ENCODE measurements at places on chromosomes 5 and 9.

GRCh38 chr5:57416278-57416994, 66.2 kb downstream of the ACTBL2 start:
- DNase-seq, result peak; percentile 75

DNA sequence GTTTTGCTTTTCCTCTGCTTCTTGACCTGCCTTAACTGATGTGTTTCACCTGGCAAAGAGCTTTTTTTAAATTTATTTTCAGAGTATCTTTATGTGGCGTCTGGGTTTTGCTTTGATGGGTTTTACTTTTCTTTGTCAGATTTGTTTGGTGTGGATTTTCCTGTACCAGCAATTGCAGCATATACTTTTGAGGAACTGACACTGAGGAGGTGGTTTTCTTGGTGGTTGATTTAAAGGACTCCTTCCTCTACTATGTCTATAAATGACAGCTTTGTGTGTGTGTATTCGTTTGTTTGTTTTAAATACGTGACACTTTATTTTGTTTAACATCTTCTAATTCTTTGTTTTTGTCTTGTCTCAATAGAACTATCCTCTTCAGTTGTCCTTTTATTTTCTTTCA, 1071.9 kb upstream of the ARRDC3 start:
- no peak for DNase-seq

- DNase-seq, result no peak
Measured at GRCh38 chr9:5749306-5749705, 83.6 kb downstream of the ERMP1 start.

DNA sequence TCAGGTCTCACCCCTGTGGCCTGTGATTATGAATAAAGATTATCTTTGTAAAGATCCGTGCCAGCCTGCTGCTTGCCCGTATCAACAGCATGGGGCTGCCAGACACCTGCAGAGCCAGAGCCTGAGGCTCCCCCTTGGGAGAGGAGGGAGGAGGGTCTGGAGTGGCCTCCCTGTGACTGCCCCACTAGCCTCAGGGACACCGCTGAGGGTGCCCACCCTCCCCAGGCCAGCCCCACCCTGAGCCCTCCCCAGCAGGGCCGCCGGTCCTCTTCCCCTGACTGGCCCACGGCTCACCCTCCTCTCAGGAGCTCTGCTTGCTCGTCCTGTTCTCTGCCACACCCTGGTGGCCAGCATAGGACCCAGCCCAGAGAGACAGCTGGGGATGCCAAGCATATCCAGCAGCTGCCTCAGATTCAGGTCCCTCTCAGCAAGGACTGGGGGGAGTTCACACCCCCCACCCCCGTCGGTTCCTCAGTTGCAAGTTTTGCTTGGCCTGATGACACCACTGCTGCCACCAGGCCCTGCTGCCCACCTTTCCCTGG, 1.9 kb downstream of the SSNA1 start:
- no peak for DNase-seq

GRCh38 chr9:107489144-107489673, 360 bp downstream of the KLF4 start:
- DNase-seq, result no peak

DNA sequence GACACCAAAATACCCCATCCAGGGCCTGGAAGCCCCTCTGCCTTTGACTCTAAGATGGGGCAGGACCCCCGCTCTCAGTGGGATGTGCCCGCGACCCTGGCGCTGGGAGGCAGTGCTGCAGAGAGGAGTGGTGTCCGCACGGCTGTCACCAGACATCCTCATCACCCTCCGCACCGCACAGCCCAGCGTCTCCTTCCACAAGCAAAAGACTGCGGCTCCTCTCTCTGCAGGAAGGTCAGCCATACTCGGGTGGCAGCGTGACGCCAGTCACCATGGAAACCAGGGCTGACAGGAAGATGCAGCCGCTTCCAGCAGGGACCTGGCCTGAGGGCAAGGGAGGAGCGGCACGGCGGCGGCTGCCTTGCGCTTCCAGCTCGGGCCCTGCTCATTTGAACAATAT, 17.1 kb upstream of the SLC6A3 start:
- DNase-seq, result no peak

- no peak for DNase-seq
Measured at GRCh38 chr5:151182524-151182900, 24.9 kb upstream of the ANXA6 start.

- DNase-seq, result no peak
Measured at GRCh38 chr9:87499424-87500017, 1.9 kb downstream of the DAPK1 start.

DNA sequence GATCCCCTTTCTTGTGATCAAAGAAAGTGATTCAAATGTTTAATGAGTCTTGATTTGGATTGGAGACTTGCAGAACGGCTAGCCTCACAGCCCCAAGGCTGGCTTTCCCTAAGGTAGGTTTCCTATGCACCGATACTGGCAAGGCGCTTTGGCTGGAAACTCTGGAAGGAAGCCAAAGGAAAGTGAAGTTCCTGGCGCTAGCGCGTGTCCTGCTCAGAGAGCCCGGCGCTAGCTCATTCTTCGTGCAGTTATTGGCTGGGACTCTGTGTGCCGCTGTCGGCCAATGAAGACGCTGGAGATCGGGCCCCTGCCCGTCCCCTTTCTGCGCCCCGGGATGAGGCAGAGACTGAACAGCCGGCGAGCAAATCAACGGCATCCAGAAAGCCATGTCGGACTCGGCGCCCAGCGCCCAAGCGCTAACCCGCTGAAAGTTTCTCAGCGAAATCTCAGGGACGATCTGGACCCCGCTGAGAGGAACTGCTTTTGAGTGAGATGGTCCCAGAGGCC, at the start of gene PCDHGC3:
PCDHGC3 (plus strand) TSS at position 342 of the 507 bp plus-strand sequence; CDS start at position 493, 151 bp downstream.
- peak; percentile 97 for DNase-seq

DNA sequence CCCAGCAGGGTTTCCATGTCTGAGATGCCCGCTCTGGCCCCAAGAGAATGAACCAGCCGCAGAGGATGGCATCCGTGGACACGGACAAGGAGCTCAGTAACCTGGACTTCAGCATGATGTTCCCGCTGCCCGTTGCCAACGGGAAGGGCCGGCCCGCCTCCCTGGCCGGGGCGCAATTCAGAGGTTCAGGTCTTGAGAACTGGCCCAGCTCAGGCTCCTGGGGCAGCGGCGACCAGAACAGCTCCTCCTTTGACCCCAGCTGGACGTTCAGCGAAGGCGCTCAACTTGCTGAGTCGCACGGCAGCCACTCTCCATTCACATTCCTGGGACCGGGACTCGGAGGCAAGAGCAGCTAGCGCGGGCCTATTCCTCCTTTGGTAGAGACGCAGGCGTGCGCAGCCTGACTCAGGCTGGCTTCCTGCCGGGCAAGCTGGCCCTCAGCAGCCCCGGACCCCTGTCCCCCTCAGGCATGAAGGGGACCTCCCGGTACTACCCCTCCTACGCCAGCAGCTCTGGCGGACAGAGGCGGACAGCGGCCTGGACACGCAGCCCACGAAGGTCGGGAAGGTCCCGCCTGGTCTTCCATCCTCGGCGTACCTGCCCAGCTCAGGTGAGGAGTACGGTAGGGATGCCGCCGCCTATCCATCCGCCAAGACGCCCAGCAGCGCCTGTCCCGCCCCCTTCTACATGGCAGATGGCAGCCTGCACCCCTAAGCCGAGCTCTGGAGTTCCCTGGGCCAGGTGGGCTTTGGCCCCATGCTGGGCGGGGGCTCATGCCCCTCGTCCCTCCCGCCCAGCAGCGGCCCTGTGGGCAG, 74.4 kb downstream of the INSL6 start:
- no peak for DNase-seq

DNA sequence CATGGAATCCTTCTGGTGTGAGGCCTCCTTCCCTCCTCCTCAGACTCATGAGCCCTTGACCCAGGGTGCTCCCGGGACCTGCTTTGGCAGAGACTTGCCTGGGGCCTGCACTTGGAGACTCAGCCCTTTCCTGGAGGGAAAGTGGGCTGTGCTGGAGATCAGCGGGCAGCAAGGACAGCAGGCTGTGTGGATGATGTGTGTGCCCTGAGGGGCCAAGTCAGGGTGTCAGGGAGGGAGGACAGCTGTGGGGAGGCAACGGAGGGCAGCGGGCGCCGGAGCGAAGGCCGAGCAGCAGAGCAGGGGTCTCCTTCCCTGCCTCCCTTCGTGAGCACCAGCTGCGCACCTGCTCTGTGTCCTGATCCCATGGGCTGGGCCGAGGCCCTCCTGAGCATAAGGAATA, 6.1 kb upstream of the CSF2 start:
- no peak for DNase-seq

DNA sequence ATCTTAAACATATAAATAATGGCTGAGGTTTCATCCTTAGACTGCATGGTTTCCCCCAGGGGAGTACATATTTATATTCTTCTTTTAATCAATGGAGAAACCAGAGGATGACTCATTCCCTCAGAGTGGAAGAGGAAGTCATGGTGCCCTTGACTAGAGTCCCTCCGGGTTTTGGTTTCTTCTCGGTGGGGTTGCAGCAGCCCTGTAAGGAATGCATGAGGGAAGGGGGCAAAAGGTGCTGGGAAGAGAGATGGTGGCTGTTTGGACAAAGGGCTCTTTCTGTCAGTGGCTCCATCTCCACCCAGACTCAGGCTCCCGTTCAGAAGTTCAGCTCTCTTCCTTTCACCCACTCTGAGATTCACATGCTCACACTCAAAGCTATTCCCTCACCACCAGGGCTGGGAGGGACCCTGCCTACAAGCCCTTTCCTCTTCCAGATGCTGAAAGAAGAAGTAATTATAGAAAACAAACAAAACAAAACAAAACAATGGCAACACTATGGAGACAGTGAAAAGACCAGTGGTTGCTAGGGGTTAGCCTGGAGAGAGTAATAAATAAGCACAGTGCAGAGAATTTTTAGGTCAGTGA, 129.8 kb upstream of the IL12B start:
- peak; percentile 47 for DNase-seq

GRCh38 chr5:61423487-61424145, 91.6 kb downstream of the ZSWIM6 start:
- DNase-seq, result peak; percentile 41

GRCh38 chr5:118006219-118006618, 982.1 kb downstream of the DTWD2 start:
- DNase-seq, result peak; percentile 58

GRCh38 chr9:104841601-104842141, 77.7 kb downstream of the NIPSNAP3B start:
- no peak for DNase-seq

GRCh38 chr9:125508249-125508648, 198.8 kb downstream of the MAPKAP1 start:
- DNase-seq, result no peak

DNA sequence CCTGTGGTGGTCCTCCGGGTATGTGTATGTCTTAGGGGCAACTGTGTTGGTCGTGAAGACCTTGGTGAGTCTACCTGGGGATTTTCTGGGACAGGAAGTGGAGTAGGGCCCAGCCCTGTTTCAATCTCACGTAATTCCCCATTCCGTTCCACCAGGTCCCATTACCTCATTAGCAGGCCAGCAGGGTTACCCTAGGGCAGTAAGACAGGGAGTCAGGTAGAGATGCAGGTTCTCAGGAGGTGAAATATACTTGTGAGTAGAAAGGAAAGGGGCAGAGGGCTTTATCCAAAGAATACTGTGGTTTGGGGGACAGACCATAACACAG, 56.5 kb downstream of the MACROH2A1 start:
- no peak for DNase-seq

DNA sequence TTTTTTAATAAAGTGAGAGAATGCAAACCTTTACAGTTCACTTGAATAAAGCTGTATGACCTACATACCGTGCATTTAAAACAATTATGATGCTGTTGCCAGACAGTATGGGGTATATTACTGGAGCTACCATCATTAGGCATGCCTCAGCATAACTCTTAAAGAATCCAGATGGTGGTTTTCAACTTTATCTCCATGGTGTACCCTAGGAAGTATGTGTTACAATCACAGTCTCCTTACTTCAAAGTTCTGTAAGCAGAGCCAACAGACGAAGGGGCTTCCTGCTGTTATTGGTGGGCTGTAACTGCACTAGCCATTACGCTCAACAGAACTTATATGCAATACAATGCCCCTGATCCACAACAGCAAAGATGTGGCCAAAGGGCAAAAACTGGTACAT, 803.3 kb downstream of the DTWD2 start:
- no peak for DNase-seq

DNA sequence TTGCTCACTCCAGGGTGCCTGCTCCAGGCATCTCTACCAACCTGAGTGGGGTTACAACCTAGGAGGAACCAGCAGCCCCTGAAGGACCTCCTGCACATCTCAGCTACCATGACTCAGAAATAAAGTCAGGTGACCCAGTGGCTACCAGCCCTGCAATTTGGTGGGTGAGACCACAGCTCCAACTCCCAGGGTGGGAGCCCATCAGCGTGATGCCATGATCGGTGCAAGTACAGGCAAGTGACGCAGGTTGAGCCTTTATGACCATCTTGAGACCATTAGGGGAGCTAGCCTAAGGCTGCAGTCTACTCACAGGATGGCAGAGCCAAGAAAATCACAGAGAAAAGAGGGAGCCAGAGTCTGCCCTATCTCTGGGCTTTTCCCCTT, 8.6 kb downstream of the SEPTIN8 start:
- peak; percentile 55 for DNase-seq

GRCh38 chr9:136668983-136669790, 6.5 kb downstream of the EGFL7 start:
- DNase-seq, result peak; percentile 28

GRCh38 chr9:121107881-121108280, 33.1 kb downstream of the CNTRL start:
- peak; percentile 10 for DNase-seq

- DNase-seq, result no peak
Measured at GRCh38 chr5:104977529-104977928, 1414.9 kb upstream of the NUDT12 start.

GRCh38 chr5:109701252-109701651, 11.5 kb downstream of the MAN2A1 start:
- DNase-seq, result no peak

- no peak for DNase-seq
Measured at GRCh38 chr5:180160789-180161188, 48.2 kb downstream of the RASGEF1C start.

DNA sequence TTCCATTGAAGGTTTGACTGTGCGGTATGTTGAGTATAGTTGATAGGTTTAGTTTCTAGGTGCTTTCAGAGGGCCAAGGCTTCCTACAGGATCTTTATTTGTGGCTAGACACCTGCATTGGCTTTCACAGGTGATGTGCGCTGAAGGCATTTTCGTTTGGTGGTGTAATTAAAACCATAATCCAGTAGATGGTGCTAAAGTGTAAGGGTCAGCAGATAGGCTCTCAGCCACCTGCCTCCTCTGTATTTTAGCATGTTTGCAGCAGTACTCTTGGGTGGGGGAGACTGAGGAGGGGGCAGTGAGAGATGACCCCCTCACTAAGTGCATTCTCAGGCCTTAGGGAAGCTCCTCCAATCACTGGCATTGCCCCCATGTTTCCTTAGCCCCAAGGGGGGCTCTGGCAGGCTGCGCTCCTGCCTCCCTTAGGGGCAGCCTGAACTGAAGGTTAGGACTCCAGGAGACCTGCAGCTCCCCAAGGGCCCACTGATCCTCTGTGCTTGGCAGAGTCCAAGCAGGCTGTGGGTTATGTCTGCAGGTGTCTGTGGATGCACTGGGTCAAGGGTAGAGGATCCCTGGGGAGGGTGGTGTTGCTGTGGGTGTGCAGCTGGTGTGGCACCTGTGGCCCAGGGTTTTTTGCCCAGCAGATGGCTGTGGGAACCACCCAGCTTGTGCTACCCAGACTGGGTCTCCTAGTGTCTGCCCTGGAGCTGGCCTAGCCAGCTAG, 23.4 kb downstream of the CDK20 start:
- DNase-seq, result peak; percentile 53
